ENCODE measurements at places on chromosomes 16 and 17. TPM values are rescaled to one million over a fixed set of nuclear protein-coding genes. Genes with fewer than 3 reads are reported as not detected.

DNA sequence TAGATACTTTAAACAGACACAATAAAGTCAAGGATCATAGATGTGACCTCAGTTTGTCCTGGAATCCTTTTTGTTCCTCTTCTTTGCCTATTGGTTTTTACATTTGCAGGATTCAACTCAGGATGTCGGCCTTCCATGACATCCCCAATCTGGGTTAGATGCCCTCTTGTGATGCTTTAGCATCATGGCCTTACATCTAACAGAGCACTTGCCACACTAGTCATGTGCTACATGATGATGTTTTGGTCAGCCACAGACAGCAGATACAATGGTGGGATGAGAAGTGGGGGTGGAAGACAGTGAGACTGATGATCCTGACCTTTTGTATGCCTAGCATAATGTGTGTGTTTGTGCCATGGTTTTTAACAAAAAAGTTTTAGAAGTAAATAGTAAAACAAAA lies 1.8 kb upstream of the SYNRG start:
- no peak for DNase-seq

DNA sequence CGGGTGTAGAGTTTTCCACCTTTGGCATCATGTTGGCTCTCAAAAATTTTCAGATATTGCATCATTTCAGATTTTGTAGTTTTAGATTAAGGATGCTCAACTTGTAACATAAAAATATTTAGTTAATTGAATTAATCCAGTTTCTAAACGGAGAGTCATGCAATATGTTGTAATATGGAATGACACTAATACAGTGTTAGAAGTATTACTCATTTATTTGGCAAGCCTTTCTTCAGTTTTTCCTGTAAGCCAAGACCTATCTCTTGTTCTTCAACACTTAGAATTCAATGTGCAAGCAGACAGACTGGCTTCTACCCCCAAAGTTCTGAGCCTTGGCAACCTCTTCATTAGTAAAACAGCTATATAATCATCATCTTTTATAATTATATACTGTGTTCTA lies 985.0 kb upstream of the GOT2 start:
- DNase-seq, result no peak

GRCh38 chr17:73911726-73912372 lies 267.6 kb upstream of the SDK2 start:
- no peak for DNase-seq

CCL2 gene
- total RNA-seq, result 50.0 TPM

GRCh38 chr16:2317231-2318020 lies 23.1 kb downstream of the ABCA3 start:
- no peak for DNase-seq

CCL16 gene
- not detected for total RNA-seq

ZNF689 gene
- 5.4 TPM for total RNA-seq

DNA sequence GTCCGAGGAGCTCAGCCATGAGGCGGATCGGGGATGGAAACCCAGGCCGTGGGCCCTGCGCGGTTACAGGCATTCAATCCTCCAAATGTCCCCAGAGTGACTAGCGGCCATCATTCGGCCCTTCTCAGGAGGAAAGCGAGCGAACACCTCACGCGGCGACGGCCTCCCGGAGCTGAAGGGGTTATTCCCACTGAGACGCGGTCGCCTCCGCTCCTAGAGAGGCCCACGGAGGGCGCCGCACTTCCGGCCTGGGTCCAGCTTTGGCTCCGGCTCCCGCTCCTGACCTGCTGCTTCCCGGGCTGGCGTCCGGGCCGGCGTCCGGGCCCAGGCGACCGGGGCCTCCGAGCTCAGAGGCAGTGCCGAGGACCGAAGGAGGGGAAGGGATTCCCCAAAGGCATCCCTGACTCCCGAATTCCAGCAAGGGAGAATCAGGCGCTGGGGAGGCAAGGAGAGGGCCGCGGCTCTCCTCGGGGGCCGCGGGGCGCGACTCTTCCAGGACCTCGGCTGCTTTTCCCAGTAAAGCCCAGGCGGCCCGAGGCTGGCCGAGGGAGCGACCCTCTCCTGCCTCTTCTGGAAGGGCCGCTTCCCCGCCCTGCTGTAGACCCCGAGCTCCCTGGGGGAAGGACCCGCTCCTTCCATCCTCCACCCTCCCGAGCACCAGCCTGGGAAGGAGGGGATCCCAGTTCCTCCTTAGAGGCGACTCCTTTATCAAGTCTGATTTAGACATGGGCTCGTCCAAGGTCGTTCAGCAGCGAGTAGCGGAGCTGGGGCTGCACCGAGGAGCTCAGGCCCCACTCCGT lies 18.6 kb upstream of the ZNF629 start:
- DNase-seq, result peak; percentile 91
